NCI-H526 treated with DMSO at 0.1 percent for 48 hours (cell line): ENCODE measurements at places on chromosomes 11 and 22.

DNA sequence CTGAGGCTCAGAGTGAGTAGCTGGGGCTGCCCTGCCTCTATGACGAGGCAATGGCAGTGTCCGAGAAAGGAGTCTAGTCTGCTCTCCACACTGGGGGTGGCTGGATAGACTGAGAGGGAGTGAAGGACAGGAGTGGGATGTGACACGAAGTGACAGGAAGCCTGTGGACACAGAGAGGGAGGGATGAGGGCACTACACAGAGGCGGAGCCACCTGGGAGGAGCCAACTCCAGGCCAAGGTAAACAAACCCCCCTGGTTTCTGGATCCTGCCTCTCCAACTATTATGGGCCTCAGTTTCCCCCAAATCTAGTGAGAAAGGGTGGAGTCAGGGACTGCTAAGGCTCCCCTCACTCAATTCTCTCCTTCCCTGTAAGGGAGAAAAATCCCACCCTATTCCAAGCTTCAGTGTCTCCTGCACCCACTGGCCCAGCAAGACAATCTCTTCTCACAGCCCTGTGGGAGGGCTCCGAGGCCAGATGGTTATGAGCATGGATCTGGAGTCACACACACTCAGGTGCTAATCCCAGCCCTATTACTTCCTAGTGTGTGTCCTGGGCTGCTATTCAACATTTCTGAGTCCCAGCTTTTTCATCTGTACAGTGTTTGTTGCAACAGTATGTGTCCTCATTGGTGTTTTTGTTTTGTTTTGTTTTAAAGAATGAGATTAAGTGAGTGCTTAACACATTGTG is 24.9 kb downstream of the ASPHD2 start:
- no peak for DNase-seq

GRCh38 chr11:111944139-111944538 is 7.0 kb downstream of the DIXDC1 start:
- no peak for DNase-seq

DNA sequence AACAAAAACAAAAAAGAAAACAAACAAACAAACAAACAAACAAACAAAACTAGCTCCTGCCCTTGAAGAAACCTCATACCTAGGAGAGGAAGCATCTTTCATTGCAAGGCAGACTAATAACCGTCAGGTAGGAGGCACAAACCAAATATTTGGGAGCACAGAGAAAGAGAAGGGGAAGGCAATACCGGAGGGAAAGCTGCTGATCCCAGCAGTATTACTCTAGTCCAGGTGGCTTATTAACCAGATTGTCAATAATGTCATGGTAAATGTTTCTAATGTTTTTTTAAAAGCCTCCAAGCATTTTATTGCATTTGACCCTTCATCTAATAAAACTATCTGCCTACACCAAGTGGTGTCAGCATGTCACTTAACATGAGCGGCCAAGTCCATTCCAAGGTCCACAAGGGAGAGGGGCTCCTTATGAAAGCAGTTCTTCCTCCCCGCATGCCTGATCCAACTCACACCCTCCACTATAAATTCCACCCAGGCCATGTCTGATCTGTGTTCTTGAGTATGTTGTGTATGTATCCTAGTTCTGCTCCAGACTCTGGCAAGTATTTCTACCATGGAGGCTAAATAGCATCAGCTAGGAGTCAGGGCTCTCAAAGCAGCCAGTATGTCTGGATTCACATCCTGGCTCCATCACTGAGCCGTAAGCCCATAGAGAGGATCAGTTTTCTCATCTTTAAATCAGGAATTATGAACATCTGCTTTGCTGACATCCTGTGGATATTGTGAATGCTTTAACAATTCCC is 208.1 kb upstream of the TENM4 start:
- no peak for DNase-seq

DNA sequence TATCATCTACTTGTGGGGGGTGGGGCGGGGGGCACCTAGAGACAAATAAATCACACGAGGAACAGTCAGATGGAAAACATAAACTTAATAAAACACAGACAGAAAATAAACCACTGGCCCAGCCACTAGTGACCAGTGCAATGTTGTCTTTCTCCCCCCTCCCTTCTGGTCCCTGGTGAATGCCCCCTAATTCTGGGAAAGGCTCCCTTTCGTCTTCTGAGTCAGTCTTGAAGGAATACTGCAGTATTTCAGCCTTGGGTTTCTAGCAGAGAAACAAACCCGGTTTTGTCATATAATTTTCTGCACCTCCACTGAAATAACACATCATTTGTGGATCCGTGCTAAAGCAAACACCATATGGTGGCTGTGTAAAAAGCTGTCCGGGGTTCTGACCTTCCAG is 101.7 kb downstream of the ABTB2 start:
- no peak for DNase-seq

DNA sequence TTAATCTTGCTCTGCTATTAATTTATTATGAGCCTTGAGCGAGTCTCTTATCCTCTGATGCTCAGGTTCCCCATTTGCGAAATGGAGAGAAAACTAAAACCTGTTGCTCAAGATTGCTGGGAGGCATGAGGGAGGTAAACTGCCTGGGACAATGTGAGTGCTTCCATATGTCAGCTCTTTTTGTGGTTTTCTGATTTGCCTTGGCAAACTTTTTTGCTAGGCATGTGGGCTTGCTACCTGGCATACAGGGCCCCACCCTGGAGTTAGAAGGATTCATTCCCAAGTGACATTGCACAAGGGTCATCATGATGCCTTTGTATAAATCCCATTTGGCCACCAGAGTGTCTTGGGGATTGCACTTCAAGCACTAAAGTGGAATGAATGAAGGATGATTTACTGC is 22.4 kb downstream of the TSPAN18 start:
- no peak for DNase-seq

DNA sequence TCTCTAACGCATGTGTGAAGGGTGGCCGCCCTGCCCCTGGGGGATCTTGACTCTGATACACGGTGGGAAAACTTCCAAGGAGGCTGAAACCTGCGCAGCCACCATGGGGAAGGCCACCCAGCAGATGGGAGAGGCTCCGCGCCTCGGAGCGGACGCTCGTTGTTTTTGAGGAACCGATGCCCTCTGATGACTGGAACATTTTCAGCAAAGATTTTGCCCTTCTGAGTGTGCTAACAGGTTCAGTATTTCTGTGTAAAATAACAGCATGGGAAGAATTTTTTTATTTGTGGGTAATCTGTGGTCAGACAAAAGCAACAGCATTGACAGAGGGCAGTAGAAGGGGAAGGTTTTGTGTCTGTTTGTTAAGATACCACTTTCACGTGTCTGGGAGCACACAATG is 16.7 kb downstream of the MB start:
- no peak for DNase-seq

DNA sequence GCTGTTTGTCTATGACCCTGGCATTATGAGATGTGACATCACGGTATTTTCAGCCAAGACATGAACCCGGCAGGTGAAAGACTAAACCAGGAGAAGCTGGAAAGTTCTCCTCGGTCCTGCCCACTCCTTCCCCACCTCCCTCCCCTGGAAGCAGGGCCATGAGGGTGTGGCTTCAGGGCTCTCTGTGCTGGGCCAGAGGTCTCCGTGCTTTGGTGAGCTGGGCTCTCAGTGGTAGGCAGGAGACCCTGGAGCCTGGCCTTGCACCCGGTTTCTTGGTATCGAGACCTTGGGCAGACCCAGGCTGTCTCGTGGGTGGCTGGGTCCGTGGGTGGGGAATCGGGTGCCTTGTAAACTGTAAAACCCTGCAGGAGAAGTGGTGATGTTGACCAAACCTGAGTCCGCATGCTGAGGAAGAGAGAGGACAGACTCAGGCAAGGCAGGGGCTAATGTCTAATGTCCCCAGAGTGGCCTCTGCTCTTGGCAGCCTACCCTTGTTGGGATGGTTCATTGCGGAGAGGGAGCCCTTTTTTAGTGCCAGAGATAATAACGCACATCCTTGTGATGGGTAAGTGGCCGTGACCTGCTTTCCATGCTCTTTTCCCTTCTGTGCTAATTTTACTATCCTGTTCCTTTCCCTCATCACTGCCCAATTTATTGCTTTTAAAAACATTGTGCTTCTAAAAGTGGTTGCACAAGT is 48.6 kb upstream of the PARVG start:
- DNase-seq, result no peak
